ENCODE measurements at places on chromosomes 2 and 18. TPM values are rescaled to one million over a fixed set of nuclear protein-coding genes. Genes with fewer than 3 reads are reported as not detected.

The OLA1 gene
- 93.4 TPM for total RNA-seq

The ABCA12 gene
- total RNA-seq: not detected

The SERPINB13 gene
- total RNA-seq: not detected

The FHL2 gene
- total RNA-seq: 185 TPM

The PRKCE gene
- total RNA-seq: 3.7 TPM

The PER2 gene
- total RNA-seq: 1.0 TPM

The SPAST gene
- total RNA-seq: 11.4 TPM

The ERBB4 gene
- total RNA-seq: not detected

The SLC30A3 gene
- total RNA-seq: 0.34 TPM

The PLEK gene
- not detected for total RNA-seq

The CFAP53 gene
- total RNA-seq: 0.34 TPM

The TPGS2 gene
- total RNA-seq: 204 TPM

The TMEM17 gene
- 1.5 TPM for total RNA-seq

The HOXD4 gene
- not detected for total RNA-seq

The LYG2 gene
- total RNA-seq: not detected

The IL36B gene
- total RNA-seq: not detected

The VRK2 gene
- total RNA-seq: 17.1 TPM

The ESPNL gene
- 5.2 TPM for total RNA-seq

The SP140 gene
- total RNA-seq: 2.0 TPM

The CIDEA gene
- 0.84 TPM for total RNA-seq

The PDCD1 gene
- not detected for total RNA-seq

The CDH19 gene
- total RNA-seq: not detected

The HOXD10 gene
- not detected for total RNA-seq

The PAX3 gene
- not detected for total RNA-seq

The SLC5A7 gene
- not detected for total RNA-seq

The KCNIP3 gene
- 2.0 TPM for total RNA-seq

The RGPD3 gene
- under 0.01 TPM for total RNA-seq

The DLX2 gene
- total RNA-seq: 0.15 TPM

The SALL3 gene
- total RNA-seq: not detected

The PTPN2 gene
- total RNA-seq: 29.1 TPM

The TTR gene
- not detected for total RNA-seq

The SERPINB11 gene
- not detected for total RNA-seq

The MRO gene
- total RNA-seq: 0.30 TPM

The TMEM163 gene
- not detected for total RNA-seq
